ENCODE measurements at places on chromosomes 6 and 20.

DNA sequence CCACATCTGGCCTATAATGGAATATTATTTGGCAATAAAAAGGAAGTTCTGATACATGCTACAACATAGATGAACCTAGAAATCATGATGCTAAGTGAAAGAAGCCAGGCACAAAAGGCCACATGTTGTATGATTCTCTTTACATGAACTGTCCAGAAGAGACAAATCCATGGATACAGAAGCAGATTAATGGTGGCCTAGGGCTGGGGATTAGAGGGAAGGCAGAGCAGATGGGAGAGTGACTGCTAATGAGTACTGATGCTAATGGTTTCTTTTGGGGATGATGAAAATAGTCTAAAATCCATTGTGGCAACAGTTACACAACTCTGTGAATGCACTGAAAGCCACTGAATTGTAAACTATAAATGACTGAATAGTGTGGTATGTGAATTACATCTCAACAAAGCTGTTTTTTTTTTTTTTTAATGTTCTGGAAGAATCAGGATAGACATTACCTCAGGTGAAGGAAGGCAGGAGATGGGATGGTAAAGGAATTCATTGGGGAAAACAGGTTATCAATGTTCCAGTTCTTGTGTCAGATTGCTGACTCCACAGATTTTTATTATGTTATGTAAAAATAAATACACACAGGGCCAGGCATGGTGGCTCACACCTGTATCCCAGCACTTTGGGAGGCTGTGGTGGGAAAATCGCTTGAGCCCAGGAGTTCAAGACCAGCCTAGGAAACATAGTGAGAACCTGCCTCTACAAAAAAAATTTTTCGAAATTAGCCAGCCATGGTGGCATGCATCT lies 8.9 kb upstream of the SOX12 start:
- DNase-seq: no peak

GRCh38 chr6:123925842-123926399 lies 122.3 kb downstream of the NKAIN2 start:
- no peak for DNase-seq

DNA sequence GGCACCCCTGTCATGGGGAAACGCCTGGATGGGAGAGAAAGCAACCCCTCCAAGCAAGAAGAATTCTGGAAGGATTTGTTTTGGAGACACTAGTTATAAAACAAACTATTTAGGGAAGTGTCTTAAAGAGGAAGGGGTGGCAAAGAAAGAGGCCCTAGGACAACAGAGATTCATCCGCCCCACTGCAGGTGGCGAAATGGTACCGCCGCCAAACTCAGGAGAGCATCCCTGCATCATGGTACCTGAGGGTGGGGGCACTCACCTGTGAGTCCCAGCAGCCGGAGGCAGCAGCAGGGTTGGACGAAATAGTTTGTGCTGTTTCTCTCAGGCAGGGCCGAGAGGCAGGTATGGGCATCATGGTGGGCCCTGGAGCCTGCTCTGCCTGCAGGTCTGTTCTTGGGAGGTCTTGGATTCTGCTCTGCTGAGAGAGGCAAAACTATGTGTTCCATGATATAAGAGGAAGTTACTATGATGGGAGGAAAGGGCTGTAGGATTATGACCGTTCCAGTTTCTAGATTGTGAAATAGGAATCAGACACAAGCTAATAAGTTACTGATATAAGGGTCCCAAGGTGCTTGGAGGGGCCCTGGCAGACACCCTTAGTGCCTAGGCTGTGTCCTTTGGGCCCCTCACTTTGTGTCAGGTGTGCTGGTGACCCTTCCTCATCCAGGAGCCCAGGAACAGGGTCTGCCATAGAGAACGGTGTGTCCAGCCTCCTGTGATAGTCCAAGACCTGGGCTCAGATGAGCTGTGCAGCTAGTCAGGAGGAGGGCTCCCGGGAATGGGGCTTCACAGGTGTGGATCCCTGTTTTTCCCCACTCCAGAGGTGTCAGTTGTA lies 20.4 kb downstream of the SIRPD start:
- no peak for DNase-seq

DNA sequence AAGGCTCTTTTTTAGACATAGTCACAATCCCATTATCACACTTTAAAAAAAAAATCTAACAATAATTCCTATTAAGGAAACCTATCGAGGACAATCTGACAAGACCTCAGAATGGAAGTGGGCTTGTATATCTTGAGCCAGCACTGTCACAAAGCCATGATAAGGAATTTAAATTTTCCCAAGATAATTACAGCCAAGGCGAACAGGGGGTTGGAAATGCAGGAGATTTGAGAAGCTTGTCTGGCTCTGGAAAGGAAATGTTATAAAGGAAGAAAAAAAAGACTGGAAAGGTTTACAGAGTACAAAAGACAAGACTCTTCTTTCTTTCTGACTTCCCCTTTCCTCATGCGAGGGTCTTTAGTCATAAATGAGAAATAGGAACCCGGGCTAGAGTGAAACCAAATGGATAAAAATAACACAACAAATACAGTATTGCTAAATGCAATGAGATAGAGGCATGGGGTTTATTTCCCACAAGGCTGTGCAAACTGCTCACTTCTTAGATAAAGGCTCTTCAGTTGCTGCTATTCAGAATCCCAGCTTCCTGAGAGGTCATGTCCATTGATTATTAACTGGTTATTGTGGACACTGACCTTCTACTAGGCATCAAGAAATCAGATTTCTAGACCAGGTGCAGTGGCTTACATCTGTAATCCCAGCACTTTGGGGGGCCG lies 13.4 kb upstream of the GHRH start:
- DNase-seq: no peak

DNA sequence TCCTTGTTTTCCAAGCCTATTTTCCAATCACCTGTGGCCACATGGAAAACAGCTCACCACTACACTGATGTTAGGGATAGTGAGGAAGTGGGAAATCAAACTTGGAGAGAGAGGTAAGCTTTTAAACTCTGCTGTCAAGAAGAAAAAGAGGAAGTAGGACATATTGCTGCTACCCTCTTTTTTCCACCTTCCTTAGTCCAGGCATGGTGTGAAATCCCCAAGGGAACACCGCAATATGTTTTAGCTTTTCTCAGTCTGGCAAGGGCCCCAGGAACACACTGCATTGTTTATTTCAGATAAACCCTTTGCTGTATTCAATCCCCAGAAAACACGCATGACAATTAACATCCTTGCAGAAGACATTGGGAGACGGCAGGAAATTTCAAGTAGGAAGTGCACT lies 61.3 kb downstream of the HS3ST5 start:
- no peak for DNase-seq

DNA sequence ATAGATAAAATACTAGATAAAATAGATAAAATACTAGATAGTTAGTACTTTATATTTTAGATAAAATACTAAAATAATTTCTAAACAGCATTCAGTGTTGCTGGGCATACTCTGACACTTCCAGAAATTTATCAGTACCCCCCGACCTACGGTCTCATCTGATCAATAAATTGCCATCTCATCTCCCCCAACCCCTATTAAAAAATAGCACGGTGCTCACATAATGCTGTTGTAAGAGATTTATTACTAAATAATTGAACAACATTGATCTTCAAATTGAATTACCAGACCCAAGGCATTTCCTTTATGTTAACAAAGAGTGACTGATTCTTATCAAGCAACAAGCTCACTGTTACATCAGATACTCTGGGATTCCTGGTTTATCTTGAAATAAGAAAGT lies 300.9 kb downstream of the CBLN4 start:
- no peak for DNase-seq

DNA sequence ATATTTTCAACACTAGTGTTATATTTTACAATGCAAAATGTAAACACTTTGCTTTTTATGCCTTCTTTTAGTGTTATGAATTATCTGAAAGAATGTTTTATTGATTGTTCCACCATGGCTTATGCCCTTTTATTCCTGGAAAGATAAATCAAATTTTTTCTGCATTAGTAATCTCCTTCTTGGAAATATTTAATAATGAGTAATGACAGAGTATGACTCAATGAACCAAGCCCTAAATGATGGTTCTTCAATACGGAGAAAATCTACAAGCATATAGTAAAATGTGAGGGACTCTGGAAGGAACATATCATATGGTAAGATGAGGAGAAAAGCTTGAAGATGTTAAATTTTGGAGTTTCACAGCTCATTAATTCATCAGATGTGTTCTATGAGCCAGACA lies 929.6 kb downstream of the C6orf118 start:
- DNase-seq: no peak

DNA sequence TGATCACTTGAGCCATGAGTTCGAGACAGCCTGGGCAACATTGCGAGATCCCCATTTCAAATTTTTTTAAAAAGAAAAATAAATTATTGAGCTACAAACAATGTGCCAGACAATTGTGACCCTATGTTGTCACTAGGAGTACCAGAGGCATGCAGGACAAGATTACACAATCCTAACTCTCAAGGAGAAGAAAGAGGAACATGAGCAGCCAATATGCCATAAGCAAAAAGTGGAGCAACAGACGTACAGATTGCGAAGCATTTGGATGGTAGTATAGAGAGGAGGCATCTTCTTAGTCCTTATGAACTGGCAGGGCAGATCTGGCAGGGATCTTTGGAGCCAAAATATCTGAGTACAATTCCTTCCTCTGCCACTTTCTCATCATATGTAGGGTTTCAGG lies 156.4 kb downstream of the OR2B2 start:
- no peak for DNase-seq

DNA sequence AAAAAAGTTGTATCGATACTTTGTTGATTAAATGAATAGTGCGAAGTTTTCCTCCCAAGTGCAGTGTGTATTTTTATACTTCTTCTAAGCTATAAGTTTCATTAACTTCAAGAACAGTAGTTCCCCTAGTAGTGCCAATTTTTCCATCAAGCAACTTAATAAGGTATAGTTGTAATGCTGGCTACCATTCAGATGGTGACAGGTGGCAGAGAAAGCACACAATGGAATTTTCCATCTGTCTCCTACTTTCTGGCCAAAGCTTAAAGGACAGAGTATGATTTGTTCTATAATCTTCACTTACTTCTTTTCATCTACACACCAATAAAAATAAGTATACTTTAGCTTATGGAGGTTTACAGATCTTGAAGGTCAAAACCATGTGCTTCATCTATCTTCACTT lies 431.1 kb downstream of the NKAIN2 start:
- DNase-seq: no peak

DNA sequence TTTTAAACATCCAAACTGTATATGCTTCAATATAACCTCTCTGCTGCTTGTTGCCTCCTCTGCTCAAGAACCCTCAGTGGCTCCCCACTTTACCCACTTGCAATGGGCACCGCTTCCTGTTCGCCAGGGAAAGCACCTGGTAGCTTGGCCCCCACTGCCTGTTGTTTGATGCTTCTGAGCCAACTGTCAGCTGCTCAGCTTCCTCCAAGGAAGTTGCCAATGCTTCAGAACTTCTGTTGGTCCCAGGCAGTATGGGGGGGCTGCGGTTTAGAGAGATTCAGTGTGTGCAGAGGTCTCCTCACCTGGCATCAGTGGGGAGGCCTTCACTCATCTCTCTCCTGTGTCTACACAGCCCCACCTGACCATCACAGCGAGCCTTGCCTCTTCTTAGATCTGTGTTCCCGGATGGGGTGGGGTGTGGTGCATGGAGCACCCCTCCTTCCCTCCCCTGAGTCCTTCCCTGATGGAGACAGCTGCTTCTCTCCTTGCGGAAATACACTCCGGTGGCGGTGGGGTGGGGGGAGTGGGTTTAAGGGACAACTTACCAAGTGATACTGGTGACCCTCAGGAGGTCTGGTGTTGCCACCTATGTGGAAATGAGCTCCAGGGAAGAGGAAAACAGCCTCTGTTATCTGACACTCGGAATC lies 308.1 kb downstream of the CDH26 start:
- DNase-seq: no peak

- no peak for DNase-seq
These were observed 65.6 kb upstream of the RREB1 start for GRCh38 chr6:7042056-7042653.

DNA sequence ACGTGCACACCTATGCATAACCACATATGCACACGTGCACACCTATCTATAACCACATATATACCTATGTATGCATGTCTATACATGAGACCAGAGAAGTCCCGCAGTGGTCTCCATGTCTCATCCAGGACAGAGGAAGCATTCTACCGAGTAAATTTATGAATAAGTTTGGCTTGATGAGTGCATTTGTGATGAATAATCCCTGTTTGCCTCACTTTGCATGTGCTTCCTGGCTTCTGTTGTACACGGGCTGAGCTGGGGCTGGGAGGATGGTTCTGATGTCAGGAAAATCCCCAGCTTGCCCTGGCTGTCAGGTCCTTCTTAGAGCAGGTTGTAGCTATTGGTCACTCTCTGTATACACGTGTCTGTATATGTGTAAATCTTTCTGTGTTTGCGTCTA lies 157.6 kb upstream of the RPS6KA2 start:
- no peak for DNase-seq

DNA sequence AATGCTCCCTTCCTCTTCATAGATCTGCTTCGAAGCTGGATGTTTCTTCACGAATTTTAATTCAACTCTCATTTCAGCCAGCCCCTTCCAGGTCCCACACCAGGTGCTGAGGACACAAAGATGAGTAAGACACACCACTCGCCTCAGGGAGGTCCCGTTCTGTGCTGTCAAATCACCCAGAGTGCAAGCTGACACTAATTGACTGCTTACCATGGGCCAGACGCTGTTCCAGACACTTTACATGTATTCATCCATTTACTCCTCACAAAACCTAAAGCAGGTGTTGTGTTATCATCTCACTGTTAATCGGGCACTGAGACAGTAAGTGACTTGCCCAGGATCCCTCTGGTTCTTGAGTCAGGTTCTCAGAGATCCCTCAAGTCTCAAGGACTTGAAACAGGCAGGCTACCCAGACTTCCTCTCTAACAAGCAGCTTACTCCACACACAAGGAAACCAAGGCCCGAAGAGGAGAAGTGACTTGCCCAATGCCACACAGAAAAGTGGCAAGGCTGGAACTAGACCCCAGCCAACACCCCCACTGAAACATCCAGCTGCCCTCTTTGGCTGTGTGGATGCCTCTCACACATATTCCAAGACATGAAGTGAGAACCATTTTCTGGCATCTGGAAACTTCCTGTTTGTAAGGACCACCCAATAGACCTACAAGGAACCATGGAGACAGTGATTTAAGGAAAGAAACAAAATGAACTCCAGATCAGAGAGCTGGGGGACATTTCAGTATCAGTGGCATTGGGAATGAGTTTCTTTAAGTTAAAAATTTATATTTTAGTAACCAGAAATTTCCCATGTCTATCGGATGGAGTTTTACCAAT lies 174.5 kb downstream of the CDC5L start:
- no peak for DNase-seq
